ENCODE measurements at places on chromosomes 12 and 14.

- no peak for DNase-seq
Measured at GRCh38 chr12:55472264-55472663, 2.3 kb upstream of the OR6C70 start.

GRCh38 chr14:101809671-101810514 is 48.4 kb downstream of the PPP2R5C start:
- DNase-seq = peak; percentile 80

GRCh38 chr12:131197490-131197889 is 243.8 kb downstream of the ADGRD1 start:
- DNase-seq = no peak

DNA sequence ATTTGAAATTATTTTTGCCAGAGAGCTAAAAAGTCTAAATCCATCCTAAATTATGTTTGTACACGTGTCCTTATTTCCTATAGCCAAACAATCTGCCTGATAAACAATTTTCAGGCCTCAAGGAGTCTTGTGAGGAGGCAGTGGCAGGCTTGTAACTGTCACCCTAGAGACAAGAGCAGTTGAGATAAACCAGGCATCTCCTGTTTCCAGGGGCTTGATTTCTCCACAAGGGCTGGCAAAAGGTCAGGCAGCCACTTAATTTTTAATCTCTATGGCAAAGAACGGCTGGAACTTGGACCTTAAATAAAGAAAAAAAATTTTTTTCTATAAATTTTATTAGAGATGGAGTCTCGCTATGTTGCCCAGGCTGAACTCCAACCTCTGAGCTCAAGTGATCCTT is 15.5 kb downstream of the PKP2 start:
- DNase-seq = no peak

DNA sequence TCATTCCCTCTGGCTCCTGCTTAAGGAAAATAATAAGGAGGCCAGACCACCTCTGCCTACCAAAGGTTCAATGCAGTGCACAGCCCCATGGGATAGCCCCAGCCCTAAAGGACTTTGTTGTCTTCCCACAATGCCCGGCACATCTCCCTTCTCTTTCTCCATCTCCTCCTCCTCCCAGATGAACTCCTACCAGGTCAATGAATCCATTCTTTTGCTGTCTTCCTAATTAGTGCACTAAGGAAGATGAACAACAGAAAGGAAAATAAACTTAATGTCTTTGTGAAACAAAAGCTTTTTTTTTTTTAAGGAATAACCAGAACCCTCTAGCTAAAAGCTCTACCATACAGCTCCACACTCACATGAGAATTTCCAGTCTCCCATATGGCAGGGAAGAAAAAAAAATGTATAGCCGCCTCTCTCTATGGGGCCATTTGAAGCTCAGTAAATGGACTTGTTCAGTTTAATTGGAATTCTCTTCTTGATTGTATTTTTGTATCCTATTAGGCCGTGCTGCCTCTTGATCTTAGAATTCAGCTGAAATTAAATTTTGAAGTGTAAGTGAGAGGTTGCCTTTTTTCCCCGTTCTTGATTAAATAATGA is 41.8 kb upstream of the HSPB8 start:
- no peak for DNase-seq

GRCh38 chr14:98175436-98175835 is 1096.6 kb downstream of the BCL11B start:
- no peak for DNase-seq

All from stimulated activated CD4-positive, alpha-beta T cell treated with anti-CD3 and anti-CD28 coated beads, Interleukin-2, amount 100 ng/mL, for 24 hours (primary cell).